Suppressor macrophage treated with lipopolysaccharide for 1 hour (primary cell): ENCODE measurements at places on chromosomes 12 and 14.
A peak's percentile ranks its signal among the peaks of the same experiment; 100 is the strongest.

- no peak for DNase-seq
Observed at GRCh38 chr12:115227137-115227615, 543.2 kb upstream of the TBX3 start.

- no peak for DNase-seq
Observed at GRCh38 chr14:69711065-69711464, 55.9 kb upstream of the SRSF5 start.

DNA sequence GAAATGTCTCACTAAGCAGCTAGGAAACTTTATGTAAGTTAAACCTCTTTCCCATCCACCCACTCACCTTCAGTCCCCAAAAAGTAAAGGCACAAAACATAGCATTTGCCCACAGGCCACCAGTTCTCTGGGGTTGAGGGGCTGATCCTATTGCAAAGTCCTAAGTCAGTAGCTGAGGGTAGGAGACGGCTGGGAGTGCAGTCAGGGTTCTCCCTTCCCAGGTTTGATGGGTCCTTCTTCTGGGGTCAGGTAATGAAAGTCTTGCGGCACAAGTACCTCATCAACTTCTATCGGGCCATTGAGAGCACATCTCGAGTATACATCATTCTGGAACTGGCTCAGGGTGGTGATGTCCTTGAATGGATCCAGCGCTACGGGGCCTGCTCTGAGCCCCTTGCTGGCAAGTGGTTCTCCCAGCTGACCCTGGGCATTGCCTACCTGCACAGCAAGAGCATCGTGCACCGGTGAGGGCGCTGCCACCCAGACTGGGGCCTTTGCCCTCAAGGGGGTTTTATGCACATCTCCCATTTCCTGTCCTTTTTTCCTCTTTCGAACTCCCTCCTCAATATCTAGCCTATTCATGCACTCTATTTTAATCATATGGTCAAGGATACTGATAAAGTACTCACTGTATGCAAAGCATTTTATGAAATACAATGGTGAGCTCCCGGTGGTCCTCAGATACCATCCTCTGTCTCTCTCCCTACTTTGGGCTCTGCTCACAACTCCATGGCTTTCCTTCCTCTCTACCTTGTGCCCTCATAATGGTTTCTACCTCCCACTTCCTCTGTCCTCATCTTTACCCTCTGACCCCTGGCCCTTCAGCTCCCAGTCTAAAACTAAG, 986 bp downstream of the TSSK4 start:
- DNase-seq: no peak

GRCh38 chr14:99342906-99343305, 70.9 kb upstream of the BCL11B start:
- no peak for DNase-seq

- peak; percentile 43 for DNase-seq
Observed at GRCh38 chr14:106185837-106186233, 659.5 kb downstream of the TMEM121 start.

- DNase-seq: peak; percentile 38
Observed at GRCh38 chr12:29427964-29428363, 47.0 kb upstream of the ERGIC2 start.

DNA sequence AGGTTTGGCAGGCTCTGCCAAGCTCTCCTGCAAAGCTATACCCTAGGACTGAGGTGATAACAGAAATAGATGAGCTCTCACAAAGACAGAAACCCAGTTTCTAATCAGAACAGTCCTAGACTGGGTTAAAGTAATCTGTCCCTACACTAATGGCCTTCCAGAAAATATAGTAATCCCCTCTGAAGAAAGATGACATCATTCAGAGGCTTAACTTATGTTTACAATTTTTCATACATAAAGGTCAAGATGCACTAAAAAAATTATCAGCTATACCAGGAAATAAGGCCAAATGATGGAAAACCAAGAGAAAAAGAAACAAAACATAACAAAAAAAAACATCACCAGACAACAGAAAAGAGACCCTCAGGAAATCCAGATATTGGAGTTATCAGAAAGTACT, 4.9 kb upstream of the WASHC4 start:
- no peak for DNase-seq

GRCh38 chr14:67982711-67983608, 163.4 kb downstream of the RAD51B start:
- DNase-seq: no peak

- peak; percentile 93 for DNase-seq
Observed at GRCh38 chr12:51368640-51369517, 22.3 kb downstream of the GALNT6 start.

- no peak for DNase-seq
Observed at GRCh38 chr14:100789460-100790417, 36.2 kb upstream of the MEG3 start.

DNA sequence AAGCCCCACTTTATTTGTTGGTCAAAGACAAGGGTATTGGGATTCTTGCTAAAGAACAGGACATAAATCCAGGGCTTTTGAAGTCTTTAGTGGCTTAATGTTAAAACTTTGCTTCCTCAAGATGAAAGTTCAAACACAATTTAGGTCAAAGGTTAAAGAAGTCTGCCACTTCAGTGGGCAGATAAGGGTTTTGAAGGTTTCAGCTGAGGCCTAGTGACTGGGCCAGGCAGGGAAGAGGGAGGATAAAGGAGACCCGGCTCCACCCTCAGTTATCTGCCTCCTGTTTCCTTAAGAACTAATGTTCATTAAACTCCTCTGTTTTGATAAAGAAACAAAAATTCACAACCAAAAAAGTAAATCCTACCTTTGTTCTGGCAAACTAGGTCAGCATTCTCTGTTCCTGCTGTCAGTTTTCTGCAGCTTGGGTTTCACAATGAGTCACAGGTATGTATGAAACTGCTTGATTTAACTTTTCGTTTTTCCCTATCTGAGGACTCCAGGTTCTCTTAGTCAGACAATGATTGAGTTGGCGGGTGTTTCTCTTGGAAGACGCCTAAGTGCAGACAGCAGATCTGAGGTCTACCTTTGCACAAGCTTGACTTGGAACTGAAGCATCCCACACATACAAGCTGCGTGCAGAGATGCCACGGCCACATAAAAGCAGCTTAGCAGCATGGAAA, 208.3 kb downstream of the EXOC5 start:
- DNase-seq: no peak

GRCh38 chr12:49899921-49900320, 3.8 kb downstream of the FAIM2 start:
- no peak for DNase-seq

GRCh38 chr14:69996216-69996615, 117.0 kb downstream of the SMOC1 start:
- peak; percentile 36 for DNase-seq

DNA sequence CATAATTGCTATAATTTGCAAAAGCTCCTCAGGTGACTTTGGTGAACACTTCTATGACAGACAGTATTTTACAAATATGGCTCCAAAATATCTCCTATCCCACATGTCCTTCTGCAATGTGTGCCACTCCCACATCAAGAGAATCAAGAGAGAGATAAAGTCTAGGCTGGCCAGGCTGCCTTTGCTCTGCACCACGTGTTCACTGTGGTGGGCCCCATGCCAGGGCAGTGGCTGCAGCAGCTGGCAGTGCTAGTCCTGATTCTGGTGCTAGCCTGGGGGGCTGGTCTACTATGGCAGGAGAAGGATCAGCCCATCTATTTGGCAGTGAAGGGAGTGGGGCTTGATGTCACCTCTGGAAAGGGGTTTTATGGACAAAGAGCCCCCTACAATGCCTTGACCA, 86.3 kb downstream of the DRAM1 start:
- no peak for DNase-seq
